AG20443 (cell line): ENCODE measurements at places on chromosomes 1 and 21.

DNA sequence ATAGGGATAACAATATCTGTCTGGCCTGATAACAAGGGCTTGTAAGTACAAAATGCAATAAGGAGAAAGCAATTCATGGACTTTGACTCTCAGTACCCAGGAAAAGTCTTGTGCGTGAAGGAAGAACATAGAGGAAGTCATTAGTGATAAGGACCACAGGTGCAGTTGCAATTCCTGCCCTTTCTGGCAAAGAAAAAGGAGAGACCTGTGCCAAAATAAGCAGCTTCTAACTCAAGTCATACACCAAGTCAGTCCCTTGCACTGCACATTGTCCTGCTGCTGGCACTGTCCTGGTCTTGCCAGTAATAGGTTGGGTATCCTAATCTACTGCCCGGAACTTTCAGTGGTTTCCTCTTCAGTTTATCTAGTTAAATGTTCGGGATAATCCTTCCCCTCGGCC lies 14.8 kb upstream of the SOD1 start:
- DNase-seq, result no peak

DNA sequence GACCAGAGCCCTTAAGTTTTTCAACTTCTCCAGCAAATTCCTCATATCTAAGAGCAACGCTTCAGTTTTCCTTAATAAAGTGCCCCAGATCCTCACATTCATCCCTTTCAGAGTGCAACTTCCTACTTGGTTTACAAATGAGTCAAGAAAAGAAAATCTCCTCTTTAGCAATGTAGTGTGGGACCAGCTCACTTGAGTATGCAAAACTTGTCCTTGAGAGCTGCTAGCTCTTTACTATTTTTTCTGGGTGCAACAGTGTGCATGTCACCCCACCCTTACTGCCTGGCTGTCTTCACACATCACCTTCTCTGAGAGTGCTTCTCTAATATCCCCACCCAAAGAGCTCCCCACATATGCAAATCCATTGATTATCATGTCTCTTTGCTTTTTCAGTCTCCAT lies 203.1 kb upstream of the CAMK1G start:
- no peak for DNase-seq

DNA sequence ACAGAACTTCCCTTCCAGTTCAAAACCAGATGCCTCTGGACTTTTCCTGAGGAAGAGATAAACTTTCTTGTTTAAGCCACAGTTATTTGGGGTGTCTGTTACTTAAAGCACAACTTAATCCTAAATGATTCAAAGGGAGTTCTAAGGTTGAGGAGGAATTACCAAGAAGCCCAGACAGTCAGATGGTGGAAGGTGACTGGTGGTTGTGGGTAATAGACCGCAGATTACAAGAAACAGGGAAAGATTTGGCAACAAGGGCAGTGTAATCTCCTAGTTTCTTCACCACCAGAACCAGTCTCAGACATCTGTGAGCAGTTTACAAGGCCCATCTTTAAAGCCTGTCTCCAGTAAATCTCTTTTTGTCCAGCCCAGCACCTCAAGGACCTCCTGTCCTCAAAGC lies 130.1 kb upstream of the CTTNBP2NL start:
- DNase-seq, result no peak

DNA sequence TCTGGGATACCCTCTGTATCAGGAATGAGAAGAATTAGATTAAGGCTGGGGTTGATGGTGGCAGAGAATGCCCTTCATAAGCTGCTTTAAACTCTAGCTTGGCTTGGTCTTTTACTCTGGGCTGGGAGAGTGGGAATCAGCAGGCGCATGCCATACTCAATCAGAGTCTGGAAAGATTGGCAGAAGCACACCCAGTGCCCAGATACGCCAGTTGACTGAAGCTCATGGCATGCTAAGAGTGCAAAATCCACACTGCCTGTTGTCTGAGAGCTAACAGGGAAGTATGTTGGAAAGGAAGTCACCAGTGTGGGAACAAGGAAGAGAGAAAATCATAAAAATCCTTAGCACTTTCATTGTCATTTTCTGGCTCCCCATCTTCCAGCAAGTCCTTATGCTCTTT lies 53.0 kb downstream of the HMCN1 start:
- no peak for DNase-seq

GRCh38 chr1:248913933-248914332 lies 7.9 kb downstream of the PGBD2 start:
- no peak for DNase-seq

DNA sequence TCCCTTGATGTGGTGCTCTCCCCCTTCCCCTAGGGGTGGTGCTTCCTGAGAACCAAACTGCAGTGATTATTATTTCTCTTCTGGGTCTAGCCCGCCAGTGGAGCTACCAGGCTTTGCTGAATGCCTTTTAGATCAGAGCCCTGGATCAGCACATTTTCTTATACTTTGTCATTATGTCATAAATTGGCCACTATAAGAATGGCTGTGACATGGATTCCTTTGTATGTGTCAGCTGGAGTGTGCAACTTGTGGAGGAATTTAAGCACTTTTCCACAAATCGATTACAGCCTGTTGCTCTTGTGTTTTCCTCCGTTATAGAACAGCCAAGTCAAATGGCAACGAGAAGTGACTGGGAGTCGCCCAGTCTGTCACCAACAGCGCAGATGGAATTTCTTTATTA lies 273.3 kb downstream of the DUSP10 start:
- DNase-seq, result peak; percentile 32
